NCI-H1930 (cell line): ENCODE measurements at places on chromosomes 6 and 20.

DNA sequence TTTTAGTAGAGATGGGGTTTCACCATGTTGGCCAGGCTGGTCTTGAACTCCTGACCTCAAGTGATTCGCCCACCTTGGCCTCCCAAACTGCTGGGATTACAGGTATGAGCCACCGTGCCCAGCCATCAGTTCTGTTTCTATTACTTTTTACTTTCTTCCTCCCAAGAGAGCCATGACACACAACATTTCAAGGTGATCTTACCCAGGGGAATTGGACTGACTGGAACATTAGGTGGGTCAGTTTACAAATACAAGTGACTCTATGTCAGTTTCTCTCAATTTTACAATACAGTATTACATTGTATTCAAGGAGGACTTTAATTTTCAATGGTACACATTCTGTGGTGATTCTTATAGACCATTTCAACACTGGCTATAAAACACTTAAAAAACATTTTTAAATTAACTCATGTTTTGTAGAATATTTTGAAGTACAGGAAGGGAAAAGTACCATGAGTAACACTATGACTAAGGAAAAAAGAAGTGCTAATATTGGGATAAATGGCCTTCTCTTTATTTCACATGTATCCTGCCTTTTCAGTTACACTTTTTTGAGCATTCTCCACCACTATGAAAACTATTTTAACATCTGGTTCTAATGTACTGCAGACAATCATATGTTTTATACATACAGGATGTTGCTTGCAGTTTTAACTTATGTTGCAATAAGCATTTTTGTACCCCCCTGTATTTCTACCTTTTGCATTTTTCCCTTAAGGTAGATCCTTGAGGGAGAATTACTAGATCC lies 8.4 kb downstream of the TPBG start:
- no peak for DNase-seq

GRCh38 chr6:42128460-42129359 lies 13.7 kb downstream of the C6orf132 start:
- DNase-seq: no peak

- no peak for DNase-seq
Measured at GRCh38 chr20:1422753-1423152, 29.9 kb upstream of the FKBP1A start.

GRCh38 chr6:24154121-24154520 lies 28.1 kb downstream of the NRSN1 start:
- DNase-seq: no peak

DNA sequence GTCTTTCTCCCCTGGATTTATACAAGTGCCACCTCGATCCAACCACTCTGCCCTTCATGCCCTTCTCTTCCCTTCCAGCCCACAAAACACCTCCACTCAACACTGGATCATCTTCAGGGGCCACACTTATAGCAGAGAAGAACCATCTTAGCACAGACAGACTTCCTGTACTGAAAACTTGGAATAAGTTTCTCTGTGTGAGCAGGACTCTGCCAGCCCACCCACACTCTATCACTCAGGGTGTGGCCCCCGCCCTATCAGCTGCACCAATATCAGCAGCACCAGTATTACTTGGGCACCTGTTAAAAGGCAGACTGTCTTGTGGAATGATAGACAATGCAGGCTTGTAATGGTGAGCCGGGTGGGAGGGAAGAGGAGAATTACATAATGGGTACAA lies 86.7 kb downstream of the SCML4 start:
- no peak for DNase-seq

GRCh38 chr6:44704240-44705150 lies 317.0 kb downstream of the CDC5L start:
- no peak for DNase-seq

DNA sequence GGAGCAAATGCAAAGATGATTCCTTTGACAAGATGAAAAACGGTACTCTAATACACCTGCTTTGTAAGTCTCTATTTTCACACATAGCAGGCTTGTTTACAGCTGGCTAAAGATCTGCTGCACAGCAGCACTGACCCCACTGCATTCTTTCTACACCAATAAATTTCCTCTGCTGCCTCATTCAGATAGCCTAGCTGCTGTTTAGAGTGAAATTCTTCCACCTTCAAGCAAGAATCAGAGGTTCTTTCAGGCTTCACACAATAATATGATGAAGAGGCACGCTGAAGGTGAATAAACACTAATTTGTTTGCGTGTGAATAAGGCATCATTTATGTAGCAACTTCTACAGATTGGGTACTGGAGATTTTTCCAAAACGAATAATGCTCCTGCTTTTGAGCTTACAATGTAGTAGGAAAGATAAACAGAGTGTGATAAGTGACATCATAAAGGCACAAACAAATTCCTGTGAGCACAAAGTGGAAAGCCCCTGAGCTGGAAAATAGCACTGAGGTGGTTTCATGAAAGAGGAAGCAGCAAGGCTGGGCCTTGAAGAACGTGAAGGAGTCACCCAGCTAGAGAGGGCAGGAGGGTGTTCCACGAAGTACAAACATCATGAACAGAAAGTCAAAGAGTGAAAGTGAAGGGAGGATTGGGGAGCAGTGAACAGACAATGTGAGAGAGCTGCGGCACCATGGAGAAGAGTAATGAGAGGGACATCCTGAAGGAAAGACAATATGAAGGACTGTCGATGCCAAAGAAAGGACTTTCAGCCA lies 543.4 kb downstream of the CD83 start:
- DNase-seq: no peak

GRCh38 chr20:50467718-50468356 lies 42.3 kb upstream of the PTPN1 start:
- no peak for DNase-seq

- no peak for DNase-seq
Measured at GRCh38 chr6:10393544-10394225, 21.2 kb downstream of the TFAP2A start.

DNA sequence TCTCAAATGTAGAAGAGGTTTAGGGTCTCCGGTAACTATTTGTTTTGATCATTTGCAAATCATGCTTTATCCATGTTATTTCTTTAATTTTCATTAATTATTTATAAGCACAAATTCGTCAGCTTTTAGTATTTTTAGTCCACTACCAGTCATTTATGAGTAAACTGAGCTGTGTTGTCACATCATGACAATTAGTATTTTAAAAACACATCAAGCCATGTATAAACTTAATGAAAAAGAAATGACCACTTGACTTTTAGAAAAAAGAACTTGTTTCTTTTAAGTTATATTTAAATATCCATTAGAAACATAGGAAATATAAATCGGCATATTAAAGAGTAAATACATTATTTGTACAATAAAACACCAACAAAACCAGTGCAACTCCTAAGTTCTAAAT lies 2.8 kb downstream of the NKX2-4 start:
- no peak for DNase-seq

DNA sequence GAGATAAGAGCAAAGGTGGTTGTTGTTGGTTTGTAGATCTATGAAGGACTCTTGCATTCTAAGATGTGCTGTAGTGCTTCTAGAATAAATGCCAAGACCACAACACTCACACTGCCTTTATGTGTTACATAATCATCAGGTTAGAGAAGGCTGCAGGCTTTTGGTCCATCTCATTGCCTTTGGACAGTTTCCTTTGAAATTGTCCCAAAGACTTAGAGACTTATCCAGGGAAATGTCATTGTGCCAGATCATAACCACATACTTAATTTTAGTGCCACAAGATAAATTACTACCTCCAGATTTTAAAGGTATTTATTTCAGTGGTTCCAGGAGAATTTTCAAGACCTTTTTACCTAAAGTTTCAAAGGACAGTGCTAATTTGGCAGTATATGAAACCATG lies 666.6 kb upstream of the CITED2 start:
- DNase-seq: no peak

GRCh38 chr20:50482396-50482981 lies 27.7 kb upstream of the PTPN1 start:
- no peak for DNase-seq

GRCh38 chr20:32368925-32369324 lies 10.8 kb downstream of the ASXL1 start:
- DNase-seq: no peak

GRCh38 chr6:41736186-41736733 lies 852 bp upstream of the TFEB start:
- no peak for DNase-seq

DNA sequence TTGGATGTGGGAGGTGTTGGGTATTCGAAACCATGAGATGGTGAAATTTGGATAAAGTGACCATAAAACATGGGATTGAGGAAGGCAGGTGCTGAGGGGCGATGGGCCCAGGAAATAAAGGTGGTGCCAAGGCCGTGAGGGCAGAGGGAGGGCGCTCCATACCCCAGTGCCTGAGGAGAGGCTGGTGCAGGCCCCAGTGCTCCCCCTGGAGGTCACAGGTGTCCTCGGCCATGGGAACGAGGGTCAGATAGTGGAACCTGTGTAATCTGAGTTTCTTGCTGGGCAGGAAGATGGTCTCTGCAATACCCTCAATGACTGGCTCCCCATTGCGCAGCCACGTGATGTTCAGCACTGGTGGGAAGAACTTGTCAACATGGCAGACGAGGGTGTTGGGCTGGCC lies 16.2 kb downstream of the HLA-DPB1 start:
- DNase-seq: no peak

DNA sequence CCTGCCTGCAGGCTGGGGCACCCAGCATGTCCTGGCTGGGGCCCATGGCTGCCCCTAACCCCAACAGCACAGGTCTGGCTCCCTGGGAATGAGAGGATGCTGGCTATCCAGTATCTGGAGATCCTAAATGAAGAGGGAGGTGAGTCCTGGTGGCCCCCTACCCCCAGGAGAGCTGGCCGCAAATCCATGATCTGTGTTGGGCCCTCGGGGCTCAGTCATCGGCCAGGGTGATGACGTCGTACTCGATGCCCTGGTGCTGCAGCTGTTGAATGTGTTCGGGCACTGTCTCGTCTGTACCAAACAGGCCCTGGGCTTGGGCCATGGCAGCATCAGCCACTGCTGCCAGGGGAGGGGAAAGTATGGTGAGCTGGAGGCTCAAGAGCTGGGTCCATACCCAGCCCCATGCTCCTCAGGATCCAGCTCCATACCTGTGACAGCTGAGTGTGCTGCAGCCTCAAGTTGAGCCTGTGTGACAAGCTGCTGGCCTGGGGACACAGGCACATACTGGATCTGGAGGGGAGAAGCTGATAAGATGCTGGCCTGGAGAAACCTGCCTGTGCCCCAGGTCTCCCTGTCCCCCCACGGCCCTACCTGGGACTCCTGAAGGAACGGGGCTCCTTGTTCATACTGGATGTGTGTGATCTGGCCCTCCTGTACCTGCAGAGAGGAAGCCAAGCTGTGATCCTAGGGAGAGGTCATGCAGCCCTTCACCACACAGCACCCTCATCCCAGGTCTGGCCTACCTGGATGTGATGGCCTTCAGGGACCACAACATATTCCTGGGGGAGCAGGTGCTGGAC lies 14.5 kb downstream of the PCIF1 start:
- DNase-seq: no peak

- DNase-seq: no peak
Measured at GRCh38 chr20:55095745-55096400, 620.5 kb downstream of the DOK5 start.

DNA sequence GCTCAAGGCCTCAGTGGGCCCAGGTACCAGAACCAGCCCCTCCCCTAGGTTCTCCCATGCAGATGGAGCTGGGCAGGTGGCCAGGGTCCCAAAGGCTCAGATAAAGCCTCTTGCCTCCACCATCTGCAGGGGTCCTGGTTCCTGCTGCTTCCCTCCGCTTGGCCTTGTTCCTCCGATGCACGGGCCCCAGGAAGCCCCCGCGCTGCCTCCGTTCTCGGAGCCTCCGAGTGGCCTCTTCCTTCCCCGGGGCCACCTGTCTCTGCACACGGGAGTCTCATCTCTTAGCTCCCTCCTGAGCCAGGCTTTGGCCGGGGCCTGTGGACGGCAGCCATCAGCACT lies 1.9 kb upstream of the PTK6 start:
- DNase-seq: no peak

- DNase-seq: no peak
Measured at GRCh38 chr6:7242835-7243178, 70.2 kb downstream of the SSR1 start.

DNA sequence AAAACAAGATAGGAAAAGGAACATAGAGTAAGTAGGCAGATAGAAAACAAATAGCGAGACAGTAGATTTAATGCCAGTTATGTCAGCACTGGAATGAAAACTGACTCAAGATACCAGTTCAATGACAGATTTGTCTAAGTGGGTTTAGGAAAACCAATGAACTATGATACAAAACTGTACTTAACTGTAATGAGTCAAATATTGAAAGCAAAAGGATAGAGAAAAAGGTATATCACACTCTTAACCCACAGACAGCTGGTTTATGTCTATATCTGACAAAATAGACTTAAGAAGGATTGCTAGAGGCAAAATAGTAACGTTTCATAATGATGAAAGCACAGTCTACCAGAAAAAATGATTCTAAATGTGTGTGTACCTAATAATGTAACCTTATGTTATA lies 38.2 kb downstream of the ATRN start:
- DNase-seq: no peak

- no peak for DNase-seq
Measured at GRCh38 chr6:154359161-154359574, 2.6 kb upstream of the IPCEF1 start.

GRCh38 chr6:137161949-137162348 lies 11.5 kb downstream of the IL22RA2 start:
- no peak for DNase-seq

GRCh38 chr20:13231031-13231752 lies 10.1 kb downstream of the ISM1 start:
- no peak for DNase-seq
